Activated T-helper 1 cell treated with anti-CD3 and anti-CD28 coated beads, Interleukin-12 subunit alpha, Interleukin-12 subunit beta, Interleukin-2, Interleukin-4 antibody, amounts not matched to agents 30 ng/mL and 10 ng/mL and 1 ng/mL, durations not matched to agents 14 hours and 24 hours and 36 hours (primary cell): ENCODE measurements at places on chromosomes 16 and 17. TPM values are rescaled to one million over a fixed set of nuclear protein-coding genes. Genes with fewer than 3 reads are reported as not detected.

- H3K27ac ChIP-seq, result no peak overlapping the region
- H3K27me3 ChIP-seq, result no peaks in the 10 kb centered on the region
- H3K36me3 ChIP-seq, result peaks cover 41% of the 10 kb centered on the region
- H3K4me3 ChIP-seq, result no peak overlapping the region
- H3K4me1 ChIP-seq, result peaks cover 36% of the 10 kb centered on the region
Measured at GRCh38 chr17:57595947-57596695, 149.0 kb downstream of the CCDC182 start.

DNA sequence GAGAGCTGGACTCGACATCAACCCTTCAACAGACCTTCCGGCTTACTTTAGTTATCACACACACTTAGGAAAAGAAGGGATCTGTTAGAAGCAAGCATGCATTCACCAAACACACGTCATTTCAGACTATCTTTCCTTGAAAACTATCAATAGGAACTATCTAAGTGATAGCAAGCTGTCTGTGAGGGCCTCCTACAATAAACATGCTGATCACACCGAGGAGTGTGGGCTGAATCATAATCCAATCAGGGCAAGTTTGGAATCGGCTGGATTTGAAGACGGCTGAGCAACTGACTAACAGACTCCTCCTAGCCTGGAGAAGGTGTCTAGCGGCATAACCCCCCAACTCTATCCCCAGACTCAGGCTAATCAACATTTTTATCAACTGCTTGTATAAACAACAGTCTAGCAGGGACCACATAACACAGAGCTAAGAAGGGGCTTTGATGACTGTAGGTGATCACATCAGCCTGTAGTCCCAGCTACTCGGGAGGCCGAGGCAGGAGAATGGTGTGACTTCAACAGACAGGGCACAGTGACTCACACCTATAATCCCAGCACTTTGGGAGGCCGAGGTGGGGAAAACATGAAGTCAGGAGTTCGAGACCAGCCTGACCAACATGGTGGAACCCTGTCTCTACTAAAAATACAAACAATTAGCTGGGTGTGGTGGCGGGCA is 14.1 kb downstream of the NXN start:
- H3K27me3 ChIP-seq, result peaks cover 18% of the 10 kb centered on the region
- no peak for DNase-seq
- H3K36me3 ChIP-seq, result no peaks in the 10 kb centered on the region
- H3K27ac ChIP-seq, result no peak overlapping the region
- peaks cover 6% of the 10 kb centered on the region for H3K4me1 ChIP-seq

- H3K36me3 ChIP-seq, result no peaks in the 10 kb centered on the region
- DNase-seq, result no peak
- H3K27me3 ChIP-seq, result no peaks in the 10 kb centered on the region
- H3K4me1 ChIP-seq, result no peaks in the 10 kb centered on the region
- H3K27ac ChIP-seq, result no peak overlapping the region
- H3K4me3 ChIP-seq, result no peak overlapping the region
Measured at GRCh38 chr17:3256575-3256974, 41.6 kb downstream of the OR3A1 start.

DNA sequence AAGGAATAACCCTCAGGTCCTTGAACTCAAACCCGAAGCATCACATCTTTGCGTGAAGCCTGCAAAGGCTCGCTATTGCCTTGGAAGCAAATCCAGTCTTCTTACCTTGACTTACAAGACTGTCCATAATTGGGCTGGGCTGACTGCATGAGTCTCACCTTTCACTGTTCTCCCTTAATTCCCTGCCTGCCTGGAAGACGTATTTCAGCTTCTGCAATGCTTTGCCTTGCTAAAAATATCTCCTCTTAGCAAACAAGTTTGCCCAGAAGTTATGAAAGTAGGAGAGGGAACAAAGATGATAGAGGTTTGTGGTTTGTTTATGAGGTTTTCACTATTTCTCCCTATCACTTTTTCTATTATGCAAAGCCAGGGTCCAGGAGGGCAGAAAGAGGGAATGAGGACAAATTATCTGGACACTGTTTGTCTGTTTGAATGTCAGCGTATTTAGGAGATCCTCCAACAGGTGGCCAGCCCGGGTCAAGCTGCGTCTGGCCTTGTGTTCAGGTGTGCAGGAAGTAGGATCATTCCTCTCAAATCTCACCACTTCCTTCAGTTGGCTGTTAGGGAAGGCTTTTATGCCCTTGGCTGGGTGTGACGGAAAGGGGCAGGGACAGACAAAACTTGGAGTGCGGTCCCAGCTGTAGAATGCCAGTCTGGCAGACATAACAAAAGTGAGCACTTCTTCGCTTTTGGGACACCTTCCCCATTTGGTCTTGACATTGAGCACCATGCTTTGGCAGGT is 488.9 kb downstream of the CDH13 start:
- H3K4me1 ChIP-seq, result no peaks in the 10 kb centered on the region
- H3K27ac ChIP-seq, result no peak overlapping the region
- peaks cover 2% of the 10 kb centered on the region for H3K27me3 ChIP-seq

- H3K4me3 ChIP-seq, result no peak overlapping the region
- H3K27me3 ChIP-seq, result no peaks in the 10 kb centered on the region
- no peaks in the 10 kb centered on the region for H3K36me3 ChIP-seq
- DNase-seq, result peak; percentile 1
- no peaks in the 10 kb centered on the region for H3K4me1 ChIP-seq
Measured at GRCh38 chr17:10226930-10227695, 28.7 kb upstream of the GAS7 start.

DNA sequence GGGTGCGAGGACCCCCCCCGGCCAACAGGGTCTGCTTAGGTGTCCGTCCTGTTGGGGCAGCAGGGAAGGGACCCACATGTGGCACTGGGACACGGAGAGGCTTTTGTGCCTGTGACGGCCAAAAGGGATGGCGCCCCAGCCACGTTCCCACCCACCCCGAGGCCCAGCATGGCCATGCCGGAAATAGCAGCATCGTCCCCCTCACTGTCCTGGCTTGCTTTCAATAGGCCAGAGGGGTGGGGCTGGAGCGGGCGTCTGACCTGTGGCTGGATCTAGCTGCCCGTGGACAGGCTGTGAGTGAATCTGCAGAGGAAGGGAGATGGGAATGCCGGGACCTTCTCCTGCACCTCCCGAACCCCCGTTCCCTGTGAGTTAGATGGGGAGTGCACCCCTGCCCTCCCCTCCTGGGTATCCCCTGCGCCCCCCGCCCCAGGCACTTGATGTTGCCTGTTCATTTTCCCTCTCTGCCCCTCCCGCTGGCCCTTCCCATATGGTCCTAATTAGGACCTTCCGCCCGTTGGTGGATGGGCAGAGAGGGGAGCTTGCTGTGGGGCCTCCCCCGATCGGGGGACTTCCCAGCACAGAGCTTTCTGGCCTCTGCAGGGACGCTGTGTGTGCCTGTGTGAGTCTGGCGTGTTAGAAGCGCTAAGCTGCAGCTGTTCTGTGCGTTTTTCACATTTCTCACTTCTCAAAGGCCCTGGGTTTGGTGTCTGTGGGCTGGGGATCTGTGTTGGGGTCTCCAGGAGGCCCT is 292.8 kb downstream of the SEC14L1 start:
- peaks cover 77% of the 10 kb centered on the region for H3K4me1 ChIP-seq
- peaks cover 13% of the 10 kb centered on the region for H3K36me3 ChIP-seq
- peak overlapping the region; percentile 90 for H3K27ac ChIP-seq
- no peak for DNase-seq

GRCh38 chr17:18257268-18257981 is 1.1 kb downstream of the FLII start:
- peaks cover 15% of the 10 kb centered on the region for H3K36me3 ChIP-seq
- peak overlapping the region; percentile 99 for H3K4me3 ChIP-seq
- no peak for DNase-seq
- peak overlapping the region; percentile 89 for H3K27ac ChIP-seq
- no peaks in the 10 kb centered on the region for H3K27me3 ChIP-seq
- H3K4me1 ChIP-seq, result peaks cover 31% of the 10 kb centered on the region

- no peak overlapping the region for H3K27ac ChIP-seq
- H3K36me3 ChIP-seq, result peaks cover 8% of the 10 kb centered on the region
- DNase-seq, result no peak
- H3K4me1 ChIP-seq, result no peaks in the 10 kb centered on the region
Measured at GRCh38 chr16:794091-794822, 5.8 kb downstream of the CHTF18 start.

- no peak overlapping the region for H3K4me3 ChIP-seq
- no peaks in the 10 kb centered on the region for H3K36me3 ChIP-seq
- peaks cover 14% of the 10 kb centered on the region for H3K27me3 ChIP-seq
- no peak overlapping the region for H3K27ac ChIP-seq
- DNase-seq, result no peak
Measured at GRCh38 chr17:913207-913606, 66.4 kb downstream of the NXN start.

DNA sequence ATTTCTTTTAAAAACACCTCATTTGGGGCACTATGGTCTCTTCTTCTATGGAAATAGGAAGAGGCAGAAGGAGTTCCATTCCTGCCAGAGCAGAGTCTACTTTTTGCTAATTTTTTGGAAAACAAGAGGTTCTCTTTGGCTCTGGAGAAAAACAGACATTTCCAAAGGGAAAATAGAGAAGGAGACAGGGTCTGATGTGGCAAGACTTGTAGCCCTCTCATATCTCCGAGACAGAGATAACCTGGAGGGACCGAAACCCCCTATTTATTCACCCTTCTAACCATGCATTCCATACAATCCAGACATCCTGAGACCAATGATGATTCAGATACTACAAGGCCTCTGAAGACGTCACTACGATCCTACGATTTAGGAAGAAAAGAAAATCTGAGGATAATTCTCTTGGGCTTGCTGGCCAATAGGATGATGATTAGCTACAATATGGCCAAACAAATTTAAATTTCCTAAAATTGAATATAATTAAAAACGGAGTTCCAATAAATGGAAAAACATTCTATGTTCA is 70.2 kb downstream of the HIC1 start:
- H3K27ac ChIP-seq, result no peak overlapping the region
- H3K4me1 ChIP-seq, result peaks cover 33% of the 10 kb centered on the region
- no peak overlapping the region for H3K4me3 ChIP-seq
- peaks cover 16% of the 10 kb centered on the region for H3K36me3 ChIP-seq

- H3K27me3 ChIP-seq, result no peaks in the 10 kb centered on the region
- H3K27ac ChIP-seq, result no peak overlapping the region
- peaks cover 7% of the 10 kb centered on the region for H3K4me1 ChIP-seq
- H3K4me3 ChIP-seq, result no peak overlapping the region
Measured at GRCh38 chr16:48526058-48526957, 83.7 kb downstream of the N4BP1 start.

- H3K4me3 ChIP-seq, result no peak overlapping the region
- no peak for DNase-seq
- H3K36me3 ChIP-seq, result peaks cover 26% of the 10 kb centered on the region
- H3K4me1 ChIP-seq, result peaks cover 47% of the 10 kb centered on the region
- no peaks in the 10 kb centered on the region for H3K27me3 ChIP-seq
Measured at GRCh38 chr16:68229431-68230175, 6.3 kb downstream of the ESRP2 start.

GRCh38 chr16:31435341-31436220 is 7.0 kb downstream of the ZNF843 start:
- no peak for DNase-seq
- H3K4me1 ChIP-seq, result peaks cover 20% of the 10 kb centered on the region
- no peak overlapping the region for H3K27ac ChIP-seq
- H3K27me3 ChIP-seq, result no peaks in the 10 kb centered on the region
- no peak overlapping the region for H3K4me3 ChIP-seq
- H3K36me3 ChIP-seq, result no peaks in the 10 kb centered on the region

- H3K27me3 ChIP-seq, result peaks cover 2% of the 10 kb centered on the region
- H3K4me3 ChIP-seq, result peak overlapping the region; percentile 93
Measured at GRCh38 chr17:31488982-31489294, 97.5 kb downstream of the RAB11FIP4 start.

DNA sequence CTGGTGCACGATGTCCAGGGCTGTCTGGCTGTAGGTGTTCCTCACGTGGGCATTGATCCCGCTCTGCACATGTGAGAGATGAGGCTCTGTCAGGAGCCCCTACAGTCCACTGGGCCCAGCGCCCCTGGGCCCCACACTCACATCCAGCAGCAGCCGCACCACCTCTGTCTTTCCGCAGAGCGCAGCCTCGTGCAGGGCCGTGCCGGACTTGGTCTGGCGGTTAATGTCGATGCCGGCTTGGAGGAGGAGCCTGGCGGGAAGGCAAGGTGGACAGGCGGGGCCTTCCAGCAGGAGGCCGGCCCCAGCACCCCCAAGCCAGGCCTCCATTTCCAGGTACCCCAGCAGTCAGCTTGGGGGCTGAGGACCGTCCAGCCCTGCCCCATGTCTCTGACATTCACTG is 9.2 kb downstream of the CASKIN1 start:
- H3K27ac ChIP-seq, result no peak overlapping the region
- no peaks in the 10 kb centered on the region for H3K36me3 ChIP-seq
- H3K4me3 ChIP-seq, result no peak overlapping the region
- DNase-seq, result no peak

GRCh38 chr17:47884905-47885730 is 10.9 kb upstream of the SP2 start:
- H3K4me1 ChIP-seq, result peaks cover 17% of the 10 kb centered on the region
- DNase-seq, result no peak
- peaks cover 2% of the 10 kb centered on the region for H3K36me3 ChIP-seq
- H3K4me3 ChIP-seq, result no peak overlapping the region
- H3K27me3 ChIP-seq, result peaks cover 4% of the 10 kb centered on the region
- no peak overlapping the region for H3K27ac ChIP-seq

- DNase-seq, result no peak
- H3K27ac ChIP-seq, result no peak overlapping the region
- H3K36me3 ChIP-seq, result no peaks in the 10 kb centered on the region
- peaks cover 7% of the 10 kb centered on the region for H3K27me3 ChIP-seq
- peaks cover 41% of the 10 kb centered on the region for H3K4me1 ChIP-seq
- no peak overlapping the region for H3K4me3 ChIP-seq
Measured at GRCh38 chr17:28471531-28472342, 1.7 kb upstream of the SLC13A2 start.

GCGR gene
- total RNA-seq, result not detected in 2 replicates

PFN1 gene
- 1,423 and 1,429 TPM in 2 replicates for total RNA-seq

CRYM gene
- not detected in 2 replicates for total RNA-seq

LGALS9C gene
- not detected in 2 replicates for total RNA-seq

SPATA22 gene
- not detected in 2 replicates for total RNA-seq
